HL-60 (cell line): ENCODE measurements at places on chromosomes 1 and 21.
A peak's percentile ranks its signal among the peaks of the same experiment; 100 is the strongest.

- DNase-seq: no peak
Observed at GRCh38 chr1:171898941-171899340, 57.6 kb downstream of the DNM3 start.

GRCh38 chr1:159005676-159006075 is 4.0 kb upstream of the IFI16 start:
- no peak for DNase-seq

DNA sequence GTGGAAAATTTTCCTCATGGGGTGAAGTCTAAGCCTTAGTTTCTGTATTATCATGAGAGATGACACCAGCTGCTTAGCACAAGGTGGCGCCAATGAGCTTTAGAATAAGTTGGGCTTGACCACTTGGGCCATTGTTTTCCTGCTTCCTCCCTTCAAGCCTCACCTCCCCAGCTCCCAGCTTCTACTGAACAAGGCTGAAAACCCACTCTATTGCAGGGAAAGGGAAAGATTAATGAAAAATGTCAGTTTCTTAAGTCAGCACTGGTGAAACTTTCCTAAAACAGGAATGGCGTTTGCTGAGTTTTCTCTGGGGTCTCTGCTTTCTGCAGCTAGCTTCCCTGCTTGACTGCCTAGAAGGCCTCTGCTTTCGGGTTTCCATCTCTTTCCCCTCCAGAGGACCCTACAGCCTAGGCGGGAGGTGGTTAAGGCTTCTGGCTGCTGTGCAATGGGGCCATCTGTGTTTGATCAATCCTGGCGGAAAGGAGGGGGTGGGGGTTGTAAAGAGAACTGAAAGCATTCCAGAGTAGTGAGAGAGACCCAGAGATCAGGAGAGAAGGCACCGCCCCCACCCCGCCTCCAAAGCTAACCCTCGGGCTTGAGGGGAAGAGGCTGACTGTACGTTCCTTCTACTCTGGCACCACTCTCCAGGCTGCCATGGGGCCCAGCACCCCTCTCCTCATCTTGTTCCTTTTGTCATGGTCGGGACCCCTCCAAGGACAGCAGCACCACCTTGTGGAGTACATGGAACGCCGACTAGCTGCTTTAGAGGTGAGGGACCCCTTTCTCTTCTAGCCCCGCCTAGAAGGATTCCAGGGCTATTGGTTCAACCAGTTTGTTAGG is at the start of gene OLFML3:
OLFML3 (plus strand) TSS at position 612 of the 840 bp plus-strand sequence; CDS start at position 655, 43 bp downstream.
- DNase-seq: peak; percentile 77

DNA sequence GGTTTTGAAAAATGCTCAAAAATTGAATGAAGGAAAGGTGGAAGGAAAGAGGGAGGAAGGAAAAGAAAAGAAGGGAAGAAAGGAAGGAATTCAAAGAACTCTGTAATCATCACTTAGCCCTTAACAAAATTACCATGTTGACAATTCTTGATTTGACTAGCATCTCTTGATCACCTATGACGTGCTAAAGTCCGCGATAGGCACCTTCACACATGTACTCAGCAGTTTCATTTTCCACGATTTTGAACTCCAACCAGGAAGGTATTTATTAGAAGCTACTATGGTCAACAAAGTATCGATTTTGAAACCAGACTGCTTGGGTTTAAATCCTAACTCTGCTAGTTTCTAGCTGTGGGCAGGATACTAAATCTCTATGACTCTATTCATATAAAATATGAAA is 146.9 kb downstream of the DAB1 start:
- no peak for DNase-seq

GRCh38 chr1:16979475-16980327 is 719 bp downstream of the MFAP2 start:
- DNase-seq: no peak

DNA sequence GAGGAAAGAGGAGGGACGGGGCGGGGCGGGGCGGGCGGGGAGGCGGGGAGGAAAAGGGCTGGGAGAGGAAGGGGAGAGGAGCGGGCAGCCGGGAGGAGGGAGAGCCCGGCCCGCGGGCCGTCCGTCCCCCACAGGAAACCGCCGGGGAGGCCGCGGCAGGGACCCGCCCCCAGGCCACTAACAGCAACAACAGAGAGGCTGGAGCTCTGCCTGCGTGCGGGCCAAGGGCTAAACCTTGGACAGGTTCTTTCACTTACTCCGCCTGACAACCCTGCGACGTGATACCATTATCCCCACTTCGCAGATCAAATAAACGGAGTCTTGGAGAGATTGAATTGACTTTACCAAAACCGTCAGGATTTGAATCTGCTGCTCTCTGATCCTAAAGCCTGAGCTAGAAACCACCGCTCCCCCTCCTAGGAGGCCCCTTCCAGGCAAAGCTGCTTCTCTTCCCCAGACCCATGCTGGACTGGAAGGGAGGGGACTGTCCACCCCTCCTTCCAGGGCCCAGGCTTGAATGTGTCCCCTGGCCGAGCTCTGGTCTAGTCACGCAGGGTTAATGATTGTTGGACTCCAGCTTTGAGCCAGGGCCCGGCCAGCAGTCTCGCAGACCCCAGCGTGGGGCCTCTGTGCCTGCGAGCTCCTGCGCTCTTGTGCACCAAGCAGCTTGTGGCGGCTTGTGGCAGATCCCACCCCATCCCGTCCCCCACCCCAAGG is at the start of gene EVA1B:
EVA1B (minus strand) TSS at position 10 of the 717 bp plus-strand sequence. CDS start 608 bp downstream, outside the sequence.
- DNase-seq: peak; percentile 66

GRCh38 chr1:191857600-191857999 is 300.7 kb upstream of the RGS18 start:
- DNase-seq: no peak
